Stimulated activated CD4-positive, alpha-beta T cell treated with anti-CD3 and anti-CD28 coated beads, Interleukin-4, amount 100 ng/mL, for 48 hours (primary cell): ENCODE measurements at places on chromosomes 1 and 21.

DNA sequence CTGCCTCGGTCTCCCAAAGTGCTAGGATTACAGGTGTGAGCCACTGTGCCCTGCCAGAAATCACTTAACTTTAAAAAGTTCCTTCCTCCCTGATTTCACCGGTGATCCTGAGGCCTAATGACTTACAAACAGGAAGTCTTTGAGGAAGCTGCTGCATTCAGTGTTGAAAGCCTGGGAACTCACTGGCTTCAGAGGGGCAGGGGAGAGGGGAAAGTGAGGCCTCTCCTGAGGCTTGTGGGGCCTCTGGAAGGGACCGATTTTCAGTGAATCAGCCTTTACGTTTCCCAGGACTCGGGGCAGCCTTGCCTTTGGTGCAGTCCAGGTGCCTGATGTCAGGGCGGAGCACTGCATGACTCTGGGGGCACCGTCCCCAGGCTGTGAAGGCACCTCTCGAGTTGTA lies 30.1 kb upstream of the ARHGEF10L start:
- no peak for DNase-seq

DNA sequence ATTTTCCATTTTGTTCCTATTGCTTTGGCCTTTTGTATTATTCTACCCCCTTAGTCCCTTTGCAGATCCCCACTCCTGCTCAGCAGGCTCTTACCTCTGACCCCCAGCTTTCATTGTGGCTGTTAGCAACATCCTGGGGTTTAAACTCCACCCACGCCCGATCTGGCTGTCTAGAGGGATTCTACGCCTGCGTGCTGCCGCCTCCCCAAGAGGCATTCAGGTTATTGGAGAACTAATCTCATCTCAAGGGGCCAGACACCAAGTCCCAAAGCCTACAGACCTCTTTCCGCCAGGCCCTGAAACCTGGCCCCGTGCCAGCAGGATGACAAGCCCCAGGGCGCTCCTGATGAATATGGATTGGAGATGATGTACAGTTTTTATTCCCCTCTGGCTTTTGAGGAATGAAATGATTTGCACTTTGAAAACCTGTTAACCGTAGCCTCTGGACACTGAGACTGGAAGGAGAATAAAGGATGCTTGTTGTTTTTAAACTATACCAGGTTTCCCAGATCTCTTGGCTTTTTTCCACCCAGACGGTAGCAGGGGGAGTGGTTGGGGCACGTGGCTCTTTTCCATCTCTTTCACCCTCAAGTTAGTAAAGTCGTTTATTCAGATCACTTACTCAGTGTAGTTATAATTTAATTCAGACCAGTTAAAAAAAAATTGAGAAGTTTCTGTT lies 14.5 kb upstream of the IKBKE start:
- DNase-seq = no peak

GRCh38 chr1:173257805-173258204 lies 50.7 kb upstream of the TNFSF4 start:
- DNase-seq = no peak

DNA sequence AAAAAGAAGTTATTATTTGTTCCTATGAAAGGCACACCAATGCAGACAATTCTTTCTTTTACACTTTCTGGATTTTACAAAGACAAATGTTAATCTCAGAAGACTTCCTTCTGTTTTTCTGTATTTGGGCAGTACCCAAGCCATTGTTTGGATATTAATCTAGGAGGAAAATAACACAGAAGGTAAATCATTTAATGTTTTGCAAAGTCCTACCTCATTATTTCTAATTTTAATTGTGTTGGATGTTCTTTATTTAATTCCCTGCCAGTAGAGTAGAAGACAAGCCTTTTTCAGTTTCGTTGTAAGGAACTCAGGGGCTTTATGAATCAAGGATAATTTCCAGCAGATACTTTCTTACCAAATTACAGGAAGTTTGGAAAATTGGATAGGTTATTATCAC lies 118.3 kb downstream of the VPS13D start:
- DNase-seq = no peak

- DNase-seq = no peak
These were observed 120.4 kb upstream of the PTGFR start for GRCh38 chr1:78370356-78370755.

GRCh38 chr1:21175324-21175669 lies 1.4 kb downstream of the EIF4G3 start:
- no peak for DNase-seq

DNA sequence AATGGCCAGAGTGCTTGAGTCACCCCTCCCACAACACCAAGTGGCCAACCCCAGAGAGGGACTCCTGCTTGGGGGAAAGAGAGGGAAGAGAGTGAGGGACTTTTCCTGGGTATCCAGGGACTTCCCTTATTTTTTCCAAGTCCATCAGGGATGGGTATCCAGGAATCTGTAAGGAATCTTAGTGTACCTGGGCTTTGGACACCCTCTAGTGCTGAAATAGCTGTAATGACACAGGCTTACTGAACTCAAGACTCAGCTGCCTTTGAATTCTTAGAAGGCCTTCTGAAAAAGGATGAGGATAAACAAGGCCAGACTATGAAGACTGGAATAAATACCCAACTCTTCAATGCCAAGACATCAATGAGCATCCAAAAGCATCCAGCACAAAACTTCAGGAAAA lies 12.0 kb downstream of the TSHB start:
- DNase-seq = no peak

DNA sequence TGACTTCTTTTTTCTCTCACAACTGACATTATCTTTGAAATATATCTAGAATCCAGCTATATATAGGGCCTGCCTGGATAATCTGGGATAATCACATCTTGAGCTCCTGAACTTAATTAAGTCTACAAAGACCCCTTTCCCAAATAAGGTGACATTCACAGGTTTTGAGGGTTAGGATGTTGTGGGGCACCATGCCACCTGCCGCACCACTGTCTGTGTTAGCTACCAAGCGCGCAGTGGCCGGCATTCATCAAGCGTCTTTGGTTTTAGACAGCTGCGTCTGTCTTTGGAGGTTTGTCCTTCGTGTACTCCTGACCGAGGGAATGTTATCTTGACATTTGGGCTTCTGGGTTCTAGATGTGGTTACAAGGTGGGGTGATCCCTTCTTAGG lies 7.5 kb downstream of the TRAPPC10 start:
- DNase-seq = no peak

GRCh38 chr1:222754366-222755139 lies 17.6 kb downstream of the FAM177B start:
- no peak for DNase-seq

GRCh38 chr1:152941037-152941711 lies 5.8 kb upstream of the SPRR5 start:
- DNase-seq = no peak

- no peak for DNase-seq
These were observed 32.6 kb upstream of the RD3 start for GRCh38 chr1:211524521-211524920.

- no peak for DNase-seq
These were observed 71.4 kb upstream of the ZBTB40 start for GRCh38 chr1:22380024-22380785.

- DNase-seq = peak; percentile 47
These were observed 3.9 kb upstream of the PRKCZ start for GRCh38 chr1:2046174-2046917.

GRCh38 chr1:64941461-64942117 lies 24.8 kb downstream of the JAK1 start:
- no peak for DNase-seq

GRCh38 chr1:116540088-116540487 lies 30.7 kb downstream of the CD58 start:
- no peak for DNase-seq

GRCh38 chr1:240967070-240967724 lies 355.2 kb upstream of the GREM2 start:
- DNase-seq = no peak

DNA sequence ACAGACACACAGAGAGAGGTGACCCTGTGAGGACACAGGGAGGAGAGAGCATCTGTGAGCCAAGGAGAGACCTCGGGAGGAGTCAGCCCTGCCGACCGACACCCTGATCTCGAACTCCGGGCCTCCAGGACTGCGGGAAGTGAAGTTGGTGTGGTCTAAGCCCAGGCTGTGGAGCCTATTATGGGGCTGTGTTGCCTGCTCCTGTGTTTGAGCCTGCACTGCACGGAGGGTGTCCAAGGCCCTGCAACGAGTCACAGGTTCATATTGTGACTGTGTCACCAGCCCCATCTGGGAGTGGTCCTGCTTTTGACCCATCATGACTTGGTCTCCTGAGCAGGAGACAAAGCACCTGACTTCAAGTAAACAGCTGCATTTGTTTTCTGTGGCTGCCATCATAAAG lies 186.0 kb upstream of the AJAP1 start:
- no peak for DNase-seq

GRCh38 chr1:71231751-71232150 lies 150.9 kb upstream of the ZRANB2 start:
- no peak for DNase-seq

GRCh38 chr1:50139339-50140181 lies 30.8 kb downstream of the ELAVL4 start:
- DNase-seq = no peak

GRCh38 chr1:18132711-18133541 lies 25.3 kb downstream of the IGSF21 start:
- no peak for DNase-seq

GRCh38 chr1:226111883-226112261 lies 49.4 kb downstream of the H3-3A start:
- no peak for DNase-seq

DNA sequence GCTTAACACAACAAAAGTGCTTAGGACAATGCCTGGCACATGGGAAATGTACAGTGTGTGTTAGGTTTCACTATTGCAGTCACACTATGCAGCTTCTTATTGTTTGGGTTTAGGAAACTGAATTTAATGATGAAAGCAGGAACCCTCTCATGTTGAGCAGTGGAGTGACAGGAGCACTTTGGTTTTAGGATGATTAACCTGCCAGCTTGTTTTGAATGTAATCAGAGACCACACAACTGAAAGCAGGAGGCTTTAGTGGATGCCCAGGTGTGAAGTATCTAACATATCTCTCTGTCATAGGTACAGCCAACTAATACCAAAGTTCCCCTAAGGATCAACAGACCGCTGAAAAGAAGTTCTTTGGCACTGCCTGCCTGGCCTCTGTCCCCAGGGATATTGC lies 406.9 kb upstream of the USP24 start:
- DNase-seq = no peak

DNA sequence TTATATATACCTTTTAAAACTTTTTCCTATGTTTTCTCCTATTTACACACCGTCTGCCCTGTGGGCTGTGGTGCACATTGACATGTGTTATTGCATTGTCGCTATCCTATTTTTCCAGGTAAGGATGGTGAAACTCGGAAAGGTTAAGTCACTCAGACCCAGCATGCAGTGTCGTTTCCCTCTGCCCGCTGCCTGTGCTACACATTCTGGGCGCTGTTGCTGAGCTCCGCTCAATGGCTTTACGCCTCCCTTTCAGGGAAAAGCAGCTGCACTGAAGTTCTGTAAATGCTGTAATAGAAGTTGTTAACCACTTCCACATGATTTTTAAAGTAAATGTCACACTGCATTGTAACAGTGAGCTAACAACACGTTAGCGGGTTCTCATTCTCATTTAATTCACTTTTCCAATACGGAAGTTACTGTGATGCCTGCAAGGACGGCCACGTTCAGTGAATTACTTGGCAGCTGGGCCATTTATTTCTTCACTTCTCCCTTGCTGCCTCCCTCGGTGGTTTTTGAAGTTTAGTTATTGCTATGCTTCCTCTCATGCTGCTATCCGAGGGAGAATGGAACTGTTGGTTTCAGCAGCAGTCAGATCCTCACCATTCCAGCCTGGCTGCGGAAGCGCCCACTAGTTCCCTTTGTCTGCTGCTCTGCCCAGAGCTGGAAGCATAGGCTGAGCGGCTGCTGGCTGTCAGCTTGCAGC lies 288.7 kb downstream of the SPATA17 start:
- no peak for DNase-seq

GRCh38 chr1:17330856-17331255 lies 22.9 kb downstream of the PADI4 start:
- DNase-seq = no peak

- DNase-seq = no peak
These were observed 84.1 kb upstream of the NEGR1 start for GRCh38 chr1:72366466-72366865.

- no peak for DNase-seq
These were observed 238.5 kb downstream of the LTN1 start for GRCh38 chr21:28754127-28754611.

GRCh38 chr1:197180252-197180878 lies 33.9 kb upstream of the ASPM start:
- no peak for DNase-seq

DNA sequence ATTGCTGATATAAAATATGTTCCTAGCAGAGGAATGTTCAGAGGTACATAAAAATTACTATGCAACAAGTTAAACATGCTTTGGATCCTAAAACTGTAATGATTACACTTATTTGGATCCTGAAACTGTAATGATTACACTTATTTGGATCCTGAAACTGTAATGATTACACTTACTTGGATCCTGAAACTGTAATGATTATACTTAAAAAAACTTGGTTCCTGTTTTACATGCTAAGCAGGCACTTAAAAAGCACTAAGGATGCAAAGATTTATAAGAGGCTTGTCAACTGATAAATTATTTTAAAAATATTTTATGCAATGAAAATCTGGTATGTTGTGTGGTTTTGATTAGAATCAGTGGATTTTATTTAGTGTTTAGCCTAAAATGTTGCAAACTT lies 47.7 kb downstream of the ZNHIT6 start:
- no peak for DNase-seq

DNA sequence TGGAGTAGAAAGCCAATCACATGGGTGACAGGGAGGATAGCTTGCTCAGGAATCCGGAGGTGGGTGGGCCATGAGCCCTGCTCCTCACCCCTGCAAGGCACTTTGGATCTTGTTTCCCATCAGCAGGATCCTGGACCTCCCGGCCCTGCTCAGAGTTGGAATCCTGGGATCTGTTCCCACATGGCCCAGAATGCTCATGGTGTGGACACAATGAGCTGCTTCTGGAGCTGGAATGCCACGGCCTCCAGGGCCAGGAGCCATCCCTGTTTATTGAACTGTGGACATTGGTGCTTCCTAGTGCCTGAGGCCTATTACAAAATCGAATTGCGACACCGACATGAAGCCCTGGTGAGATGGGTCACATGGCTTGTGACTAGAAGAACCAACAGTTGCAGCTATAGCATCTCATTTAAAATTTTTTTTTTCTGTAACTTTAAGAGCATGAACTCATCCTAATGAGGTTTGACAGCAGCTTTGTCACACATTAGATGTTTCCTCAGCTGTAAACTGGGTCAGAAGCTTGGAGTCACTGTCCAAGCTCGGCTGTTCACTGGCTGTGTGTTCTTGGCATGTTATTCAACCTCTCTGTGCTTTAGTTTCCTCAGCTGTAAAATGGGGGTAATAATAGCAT lies 40.4 kb upstream of the GOLT1A start:
- DNase-seq = no peak

GRCh38 chr21:35475009-35475408 lies 425.9 kb upstream of the RUNX1 start:
- DNase-seq = no peak
